Activated CD4-positive, alpha-beta T cell treated with anti-CD3 and anti-CD28 coated beads for 24 hours (primary cell): ENCODE measurements at places on chromosomes 1 and 21.

DNA sequence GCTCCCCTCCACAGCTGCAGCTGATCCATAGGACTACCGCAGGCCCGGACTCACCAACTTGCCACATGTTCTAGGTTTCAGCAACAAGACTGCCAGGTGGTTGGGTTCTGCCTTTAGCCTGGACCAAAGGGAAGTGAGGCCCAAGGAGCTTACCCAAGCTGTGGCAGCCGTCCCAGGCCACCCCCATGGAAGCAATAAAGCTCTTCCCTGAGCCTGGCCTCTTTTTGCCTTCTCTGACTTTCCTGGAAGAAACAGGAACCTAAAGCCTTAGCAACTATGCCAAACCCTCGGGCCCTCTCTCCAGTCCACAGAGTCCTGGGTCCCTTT lies 2.7 kb upstream of the ARTN start:
- no peak for DNase-seq

DNA sequence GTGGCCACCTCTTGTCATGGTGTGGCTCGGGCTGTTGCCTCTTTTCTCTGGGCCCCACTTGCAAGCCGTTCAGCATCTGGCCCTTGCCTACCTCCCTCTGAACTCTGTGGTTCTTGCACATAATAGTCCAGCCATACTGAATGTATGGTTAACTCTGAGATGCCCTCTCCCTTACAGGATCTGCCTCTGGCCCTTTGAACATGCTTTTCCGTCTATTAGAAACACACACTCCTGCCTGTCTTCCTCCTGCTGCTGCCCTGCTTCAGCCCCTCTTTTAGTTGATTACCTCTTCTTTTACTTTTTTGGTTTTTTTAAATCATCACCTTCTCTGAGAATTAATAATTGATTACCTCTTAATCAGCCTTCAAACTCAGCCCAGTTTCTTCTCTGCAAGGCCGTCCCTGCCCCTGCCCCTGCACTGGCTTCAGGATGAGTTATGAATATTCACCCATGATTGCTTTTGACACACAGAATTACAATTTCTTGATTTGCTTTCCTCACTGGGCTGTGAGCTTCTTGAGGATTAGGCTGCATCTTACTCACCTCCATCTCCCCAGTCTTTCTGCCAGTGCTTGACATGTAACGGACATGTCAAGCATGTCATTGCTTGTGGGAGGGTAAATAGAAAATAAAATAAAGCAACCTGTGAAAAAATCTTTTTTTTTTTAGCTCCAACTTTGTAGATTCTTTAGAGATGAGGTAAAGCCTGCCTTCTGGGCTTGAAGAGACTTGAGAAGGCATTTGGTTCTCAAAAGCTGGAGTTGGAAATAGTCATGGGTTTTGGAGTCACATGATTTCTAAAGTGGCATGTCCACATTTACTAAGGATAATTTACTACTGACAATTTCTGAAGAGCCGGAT lies 158.3 kb downstream of the PLXNA2 start:
- no peak for DNase-seq

- DNase-seq, result no peak
Observed at GRCh38 chr1:67723126-67723525, 38.1 kb downstream of the GADD45A start.

DNA sequence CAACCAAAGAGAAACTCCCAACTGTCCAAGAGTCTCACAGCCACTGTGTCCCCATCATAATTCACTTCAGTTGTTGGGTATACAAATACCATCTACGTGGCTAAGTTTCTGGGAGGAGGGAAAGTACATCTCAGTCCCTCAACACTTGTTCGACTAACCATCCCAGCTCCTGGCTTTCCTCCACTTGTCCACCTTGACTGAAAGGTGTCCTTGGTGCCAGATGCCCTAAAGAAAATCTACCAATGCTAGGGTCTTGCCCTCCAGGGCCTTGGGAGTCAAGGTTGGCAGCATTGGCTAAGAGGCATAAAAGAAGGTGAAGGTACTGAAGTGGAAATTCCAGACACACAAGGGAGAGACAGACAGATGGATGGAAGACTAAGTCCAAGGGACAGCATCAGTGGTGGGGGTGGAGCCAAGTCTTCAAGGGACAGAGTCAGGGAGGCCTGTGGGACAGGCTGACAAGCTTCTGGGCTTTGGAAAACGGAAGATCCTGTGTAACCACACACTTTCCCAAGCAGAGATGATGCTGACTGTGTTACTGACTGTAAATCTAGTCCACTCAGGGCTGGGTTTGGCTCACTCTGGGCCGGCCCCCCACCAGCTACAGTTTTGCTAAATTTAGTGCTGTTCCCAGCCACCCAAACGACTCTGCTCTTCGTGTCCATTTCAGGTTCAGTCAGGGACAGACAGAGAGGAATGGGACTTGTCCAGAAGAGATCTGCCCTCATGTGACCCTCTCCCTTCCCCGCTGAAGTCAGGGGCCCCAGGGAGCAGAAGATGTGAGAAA lies 60.1 kb downstream of the CD34 start:
- DNase-seq, result no peak

DNA sequence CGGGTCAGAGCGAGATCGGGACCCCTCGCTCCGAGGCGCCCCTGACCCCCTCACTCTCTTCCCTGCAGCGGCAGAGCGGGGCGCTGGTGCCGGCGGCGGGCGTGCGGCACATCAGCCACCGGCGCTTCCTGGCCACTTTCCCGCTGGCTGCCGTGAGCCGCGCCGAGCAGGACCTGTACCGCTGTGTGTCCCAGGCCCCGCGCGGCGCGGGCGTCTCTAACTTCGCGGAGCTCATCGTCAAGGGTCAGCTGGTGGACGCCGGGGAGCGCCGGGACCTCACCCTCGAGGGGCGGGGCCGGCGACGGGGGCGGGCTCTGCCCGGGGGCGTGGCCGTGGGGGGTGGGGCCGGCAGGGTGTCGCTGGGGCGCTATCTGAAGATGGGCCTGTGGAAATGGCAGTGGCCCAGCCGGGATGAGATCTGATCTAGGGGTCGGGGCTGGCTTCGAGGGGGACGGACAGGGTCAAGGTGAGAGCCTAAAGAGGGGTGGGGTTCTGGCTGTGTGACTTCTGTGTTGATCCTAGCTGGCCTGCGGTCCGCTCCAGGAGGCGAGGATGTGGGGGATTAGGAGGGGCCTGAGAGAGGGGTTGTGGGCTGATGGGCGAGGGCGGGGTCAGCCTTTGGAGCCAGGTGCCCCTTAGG lies 23.6 kb downstream of the PTPRU start:
- DNase-seq, result no peak

GRCh38 chr1:150813028-150813707 lies 5.1 kb upstream of the CTSK start:
- no peak for DNase-seq

- no peak for DNase-seq
Observed at GRCh38 chr1:98991127-98992012, 13.3 kb downstream of the PLPPR5 start.

DNA sequence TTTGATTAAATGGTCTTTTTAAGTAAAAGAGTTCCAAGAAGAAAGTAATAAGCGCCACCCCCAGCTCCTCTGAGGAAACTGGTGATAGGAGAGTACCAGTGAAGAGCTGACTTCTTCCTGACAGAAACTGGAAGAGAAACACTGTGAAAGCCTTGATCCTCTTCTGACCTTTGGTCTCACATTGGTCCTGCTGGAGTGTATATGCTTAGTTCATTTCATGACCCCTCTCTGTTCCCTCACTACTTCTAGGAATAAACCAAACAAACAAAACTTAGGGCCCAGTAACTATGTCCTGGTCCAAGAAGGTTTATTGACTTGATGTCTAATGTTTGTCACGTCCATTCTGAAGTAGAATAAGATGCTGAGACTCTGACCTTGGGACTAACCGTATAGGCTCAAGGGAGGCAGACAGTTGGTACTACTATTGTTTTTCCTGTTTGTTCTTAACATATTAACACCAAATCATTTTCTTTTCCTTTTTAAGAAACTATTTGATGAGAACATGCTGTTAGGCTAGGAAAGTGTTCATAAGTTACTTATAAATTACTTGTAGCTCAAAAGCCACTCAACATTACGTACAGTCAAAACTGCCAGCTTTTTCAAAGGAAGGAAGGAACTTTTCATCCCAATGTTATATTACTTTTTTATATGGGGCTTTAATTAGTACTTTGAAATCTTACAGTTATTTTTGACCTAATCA lies 57.9 kb downstream of the MIER1 start:
- DNase-seq, result no peak

DNA sequence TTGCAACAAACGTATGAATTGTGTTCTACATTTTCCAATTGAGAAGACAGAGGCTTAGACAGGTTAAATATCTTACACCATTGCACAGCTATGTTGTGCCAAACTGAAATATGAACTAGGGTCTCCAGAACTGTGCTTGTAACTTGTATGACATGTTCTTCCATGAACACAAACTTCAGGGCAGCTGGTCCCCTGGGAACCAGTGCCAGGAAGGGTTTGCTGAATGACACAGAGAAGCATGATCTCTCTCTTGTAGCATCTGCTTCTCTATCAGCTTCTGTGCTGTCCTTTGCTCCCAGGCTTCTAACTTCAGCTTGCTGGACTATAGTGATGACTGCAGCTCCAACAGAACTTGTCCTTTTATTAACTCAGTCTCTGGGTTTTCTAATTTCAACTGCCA lies 385.5 kb downstream of the SIPA1L2 start:
- no peak for DNase-seq

- no peak for DNase-seq
Observed at GRCh38 chr1:238861342-238862066, 524.9 kb upstream of the CHRM3 start.

- no peak for DNase-seq
Observed at GRCh38 chr1:53826367-53826766, 11.7 kb downstream of the NDC1 start.

GRCh38 chr1:92184632-92185031 lies 33.1 kb upstream of the C1orf146 start:
- DNase-seq, result no peak

DNA sequence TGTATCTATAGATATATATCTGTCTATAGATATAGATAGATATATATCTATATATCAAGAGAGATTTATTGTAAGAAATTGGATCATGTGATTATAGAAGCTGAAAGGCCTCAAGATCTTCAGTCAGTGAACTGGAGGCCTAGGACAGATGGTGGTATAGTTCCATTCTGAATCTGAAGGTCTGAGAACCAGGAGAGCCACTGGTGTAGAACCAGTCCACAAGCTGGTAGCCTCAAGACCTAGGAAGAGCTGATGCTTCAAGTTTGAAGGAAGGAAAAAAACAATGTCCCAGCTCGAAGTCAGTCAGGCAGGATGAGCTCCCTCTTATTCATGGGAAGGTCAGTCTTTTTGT lies 213.2 kb upstream of the JUN start:
- no peak for DNase-seq

DNA sequence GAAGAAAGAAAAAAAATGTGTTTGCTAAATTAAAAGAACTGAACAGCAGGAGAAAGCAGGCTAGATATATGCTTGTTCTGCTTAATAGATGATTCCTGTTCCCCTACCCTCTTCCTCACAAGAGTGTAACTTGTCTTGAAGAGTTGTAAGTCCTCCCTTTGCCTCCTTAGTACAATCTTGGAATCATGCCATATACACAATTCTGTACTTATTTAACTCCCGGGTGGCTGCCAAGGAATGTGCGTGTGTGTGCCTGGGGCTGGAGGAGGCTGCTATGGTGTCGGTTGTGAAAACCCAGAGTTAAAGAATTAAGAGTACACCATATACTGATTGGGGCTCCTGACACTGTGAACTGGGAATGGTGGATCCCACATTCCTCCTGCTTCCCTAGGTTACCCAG lies 194.2 kb downstream of the SIPA1L2 start:
- no peak for DNase-seq

GRCh38 chr1:200150006-200150405 lies 122.5 kb downstream of the NR5A2 start:
- DNase-seq, result no peak

GRCh38 chr1:218572050-218572449 lies 226.9 kb downstream of the TGFB2 start:
- no peak for DNase-seq

GRCh38 chr1:160971618-160972056 lies 17.0 kb upstream of the ITLN2 start:
- DNase-seq, result no peak

GRCh38 chr21:37281993-37282392 lies 14.9 kb upstream of the VPS26C start:
- no peak for DNase-seq

GRCh38 chr21:39523915-39524314 lies 72.1 kb downstream of the SH3BGR start:
- DNase-seq, result no peak

GRCh38 chr1:31694964-31695313 lies 8.9 kb downstream of the COL16A1 start:
- no peak for DNase-seq

DNA sequence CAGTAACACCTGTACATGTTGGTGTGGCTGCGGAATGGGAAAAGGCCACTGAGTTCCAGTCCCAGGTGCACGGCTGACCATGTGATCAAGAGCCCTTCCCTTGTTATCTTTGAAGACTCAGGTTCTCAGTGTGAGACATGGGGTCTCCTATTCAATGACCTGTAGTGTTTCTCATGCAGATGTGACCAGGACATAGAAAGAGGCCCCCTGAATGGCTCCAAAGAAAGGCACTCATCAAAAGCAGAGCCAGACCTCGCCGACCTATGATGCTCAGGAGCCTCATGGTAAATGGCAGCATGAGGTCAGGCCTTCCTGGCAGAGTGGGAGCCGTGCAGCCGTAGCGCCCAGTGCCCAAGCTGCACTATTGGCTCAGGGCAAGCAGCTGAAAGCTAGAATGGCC lies 42.3 kb upstream of the HAO2 start:
- DNase-seq, result no peak

- peak; percentile 49 for DNase-seq
Observed at GRCh38 chr1:28775121-28775942, 36.6 kb upstream of the OPRD1 start.

- DNase-seq, result no peak
Observed at GRCh38 chr1:91283421-91283726, 121.3 kb downstream of the HFM1 start.

GRCh38 chr21:42975886-42976608 lies 1.7 kb downstream of the PKNOX1 start:
- DNase-seq, result no peak

DNA sequence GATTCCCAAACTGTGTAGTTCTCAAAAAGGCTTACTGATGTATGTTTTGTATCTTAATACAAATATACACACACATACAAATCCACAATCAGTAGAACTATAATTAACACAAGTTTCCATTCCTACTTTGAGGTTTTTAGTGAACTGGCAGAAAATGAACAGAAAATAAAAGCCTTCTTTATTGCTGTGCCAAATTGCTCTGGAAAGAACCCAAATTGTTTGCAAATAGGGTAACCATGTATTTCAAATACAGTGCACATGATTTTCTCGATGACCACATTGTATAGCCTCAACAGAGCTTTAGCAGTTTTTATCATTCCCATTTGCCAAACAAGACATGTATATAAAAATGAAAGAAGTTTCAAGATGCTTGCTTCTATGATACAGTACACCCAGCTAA lies 173.3 kb downstream of the COL24A1 start:
- DNase-seq, result no peak
